ENCODE measurements at places on chromosomes 13 and 19.

GRCh38 chr13:76904507-76904906, 18.3 kb upstream of the KCTD12 start:
- no peak for DNase-seq

- no peak for DNase-seq
Measured at GRCh38 chr19:2282062-2282861, at the start of gene PEAK3. PEAK3 (minus strand) TSS chr19:2282175; CDS start chr19:2280931, 1,244 bp downstream.

DNA sequence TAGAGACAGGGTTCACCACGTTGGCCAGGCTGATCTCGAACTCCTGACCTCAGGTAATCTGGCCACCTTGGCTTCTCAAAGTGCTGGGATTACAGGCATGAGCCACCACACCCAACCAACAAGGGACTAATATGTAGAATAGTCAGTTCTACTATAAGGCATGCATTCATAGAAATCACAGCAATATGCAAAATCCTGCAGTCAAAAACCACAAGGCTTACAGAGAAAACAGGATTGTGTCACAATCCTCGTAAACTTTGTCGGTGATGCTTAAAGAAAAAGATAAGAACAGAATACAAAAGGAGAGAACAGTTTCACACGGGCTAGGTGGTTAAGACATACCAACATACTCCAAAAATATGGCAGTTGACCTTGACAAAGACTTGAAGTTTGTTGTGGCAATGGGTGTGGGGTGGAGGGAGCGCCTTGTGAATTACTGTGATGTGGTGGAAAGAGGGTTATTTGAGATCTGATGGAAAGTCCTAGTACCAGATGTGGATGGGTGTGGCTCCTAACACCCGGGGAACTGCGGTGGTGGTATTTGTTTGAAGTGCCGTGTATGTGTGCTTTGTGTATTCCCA, 12.4 kb downstream of the NOSIP start:
- no peak for DNase-seq

GRCh38 chr13:58619396-58620113, 988.0 kb downstream of the PCDH17 start:
- DNase-seq = no peak

DNA sequence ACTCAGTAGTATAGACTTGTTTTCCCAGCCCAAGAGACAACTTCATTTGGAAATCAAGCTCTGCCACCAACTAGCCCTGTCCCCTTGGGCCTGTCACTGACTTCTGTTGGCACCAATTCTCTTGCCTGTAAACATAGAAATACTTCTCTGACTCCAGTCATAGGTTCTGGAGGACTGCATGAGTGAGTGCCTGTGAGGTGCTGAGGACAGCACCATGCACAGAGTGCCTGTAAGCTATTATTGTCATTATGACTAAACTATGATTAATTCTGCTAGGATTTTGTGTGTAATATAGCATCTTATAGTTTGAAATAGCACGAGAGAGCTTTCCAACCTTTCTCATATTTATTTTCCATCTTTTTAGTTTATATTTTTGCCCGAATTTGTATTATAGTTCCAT, 247.9 kb downstream of the MYO16 start:
- DNase-seq = no peak

DNA sequence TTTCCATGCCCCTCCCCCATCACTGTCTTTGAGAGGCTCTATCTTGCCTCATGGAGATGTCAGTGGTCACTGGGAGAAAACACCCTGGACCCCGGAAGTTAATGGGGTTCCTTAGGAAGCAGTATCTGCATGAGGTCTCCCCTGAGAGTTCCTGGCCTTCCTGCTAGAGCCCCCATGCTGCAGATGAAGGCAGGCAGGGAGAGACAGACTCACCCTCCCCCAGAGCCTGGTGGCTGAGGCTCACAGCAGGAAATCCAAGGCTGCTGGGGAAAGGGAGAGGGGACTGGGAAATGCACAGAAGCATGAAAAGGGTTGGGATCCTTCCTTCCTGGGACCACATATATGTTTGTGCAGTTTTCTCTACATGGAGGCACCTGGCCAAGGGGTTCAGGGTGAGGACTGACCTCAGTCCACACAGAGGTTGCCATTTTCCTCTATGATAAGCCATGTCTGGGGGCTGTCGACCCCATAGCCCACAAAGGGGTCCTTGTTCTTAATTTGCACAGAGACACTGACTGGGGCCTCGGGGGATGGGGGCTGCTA, 95.4 kb downstream of the RNASEH2B start:
- DNase-seq = no peak

DNA sequence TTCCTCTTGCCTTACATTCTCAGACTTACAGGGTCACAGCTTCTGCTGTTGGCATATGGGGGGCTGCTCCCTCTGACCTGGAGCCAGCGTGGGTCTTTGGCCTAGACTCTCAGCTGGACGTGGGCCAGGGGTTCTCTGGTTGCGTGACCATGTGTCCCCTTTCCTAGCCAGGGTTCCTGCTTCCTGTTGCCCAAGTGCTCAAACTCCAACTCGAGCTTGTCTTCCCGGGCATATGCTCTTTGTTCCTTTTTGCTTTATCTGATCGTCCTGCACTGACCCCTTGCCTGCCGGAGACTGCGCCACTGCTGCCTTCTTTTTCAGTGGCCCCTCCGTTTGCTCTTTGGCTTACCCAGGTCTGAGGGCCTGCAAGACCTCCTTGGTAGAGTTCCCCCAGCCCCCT, 25.3 kb upstream of the GPR183 start:
- no peak for DNase-seq

GRCh38 chr19:58037927-58038687, 4.3 kb downstream of the ZSCAN1 start:
- no peak for DNase-seq

DNA sequence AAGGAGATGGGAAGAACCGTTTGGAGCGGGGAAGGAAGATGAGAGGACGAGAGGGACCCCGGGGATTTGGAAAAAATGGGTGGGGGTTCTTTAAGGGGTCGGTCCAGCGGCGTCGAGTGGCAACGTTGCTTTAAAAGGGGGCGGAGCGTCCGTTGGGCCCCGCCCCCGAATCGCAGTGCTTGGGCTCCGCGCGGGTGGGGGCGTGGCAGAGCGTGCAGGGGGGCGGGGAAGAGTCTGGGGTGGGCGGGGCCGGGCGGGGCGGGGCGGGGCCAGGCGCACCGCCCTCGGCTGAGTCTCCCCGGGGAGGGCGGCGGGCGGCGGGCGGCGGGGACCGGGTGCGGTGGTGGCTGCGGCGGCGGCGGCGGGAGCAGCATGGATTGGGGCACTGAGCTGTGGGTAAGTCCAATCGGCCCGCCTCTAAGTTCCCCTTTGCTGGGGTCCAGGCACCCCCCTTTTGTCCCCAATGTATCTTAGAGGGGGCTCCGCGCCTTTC, at the start of gene TRIP10:
Gene TRIP10, plus strand, starts transcription at position 291 of the 493 bp plus-strand sequence. Its CDS starts 82 bp downstream, at position 373.
- no peak for DNase-seq

All from GM12864 (cell line).